ENCODE measurements at places on chromosomes 3 and 15.

DNA sequence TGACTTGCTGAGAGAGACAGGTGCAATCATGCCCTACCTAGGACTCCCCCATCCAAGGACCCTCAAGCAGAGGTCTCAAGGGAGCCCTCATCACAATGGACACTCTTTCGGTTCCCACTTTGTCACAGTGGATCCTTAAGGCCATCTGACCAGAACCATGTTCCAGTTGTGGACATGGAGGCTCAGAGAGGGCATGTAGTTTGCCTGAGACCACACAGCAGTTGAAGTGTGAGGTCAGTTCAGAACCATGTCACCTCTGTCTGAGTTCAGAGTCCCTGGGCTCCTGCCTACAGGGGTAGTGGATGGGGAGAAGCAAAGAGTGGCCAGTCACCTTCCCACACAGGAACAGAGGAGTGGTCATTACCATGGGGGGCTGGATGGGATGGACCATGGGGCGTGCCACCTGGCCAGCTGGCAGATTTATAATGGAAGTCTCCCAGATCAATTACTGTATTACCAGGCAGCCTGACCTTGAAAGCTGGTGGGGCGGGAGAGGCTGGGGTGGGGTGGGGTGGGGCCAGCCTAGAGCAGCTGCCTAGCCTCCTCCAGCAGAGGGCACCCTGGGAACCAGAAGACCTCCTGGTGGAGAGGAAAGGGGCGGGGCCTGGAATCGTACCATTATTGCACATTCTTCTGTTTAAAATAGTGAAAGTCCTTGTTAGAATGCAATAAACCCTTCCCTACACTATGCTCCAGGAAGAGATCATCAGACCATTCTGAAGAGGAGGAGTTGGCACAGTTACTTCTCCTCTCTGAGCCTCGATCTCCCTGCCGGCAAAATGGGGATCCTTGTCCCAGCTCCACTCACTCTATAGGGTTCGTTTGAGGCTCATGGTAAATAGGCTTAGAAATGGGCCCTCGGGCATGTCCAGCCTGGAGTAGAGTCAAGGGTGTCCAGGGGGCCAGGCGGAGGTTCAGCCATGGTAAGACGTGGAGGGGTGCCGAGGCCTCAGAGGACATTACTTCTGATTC, 26.9 kb upstream of the LINGO1 start:
- DNase-seq: no peak

DNA sequence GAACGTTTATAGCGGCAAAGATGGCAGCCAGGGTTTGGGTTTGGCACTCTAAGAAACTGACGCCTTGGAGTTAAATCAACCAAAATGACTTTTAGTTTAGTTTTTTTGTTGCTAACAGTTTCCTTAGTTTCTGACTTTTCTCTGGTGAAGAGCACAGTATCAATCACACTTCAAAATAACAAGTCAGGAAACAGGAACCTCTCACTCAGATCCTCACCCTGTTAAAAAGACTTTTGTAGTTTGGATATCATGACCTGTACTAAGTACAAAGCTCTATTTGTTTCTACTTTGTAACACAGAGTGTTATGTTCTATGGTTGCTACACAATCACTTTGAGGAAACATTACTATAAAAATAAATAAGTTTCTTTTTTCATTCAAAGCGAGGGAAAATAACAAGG, 51.1 kb downstream of the ATP10A start:
- DNase-seq: no peak

- DNase-seq: no peak
These were observed 32.7 kb downstream of the ARL14 start for GRCh38 chr3:160709477-160710182.

- DNase-seq: no peak
These were observed 5.8 kb downstream of the C3orf20 start for GRCh38 chr3:14680716-14681115.
